ENCODE measurements at places on chromosomes 4 and X. TPM values are rescaled to one million over a fixed set of nuclear protein-coding genes. Genes with fewer than 3 reads are reported as not detected.

- DNase-seq: no peak
These were observed 330.5 kb downstream of the ARHGAP10 start for GRCh38 chr4:148062301-148062950.

The GLRB gene
- total RNA-seq: 21.6 TPM

The PNMA3 gene
- total RNA-seq: 8.1 TPM

DNA sequence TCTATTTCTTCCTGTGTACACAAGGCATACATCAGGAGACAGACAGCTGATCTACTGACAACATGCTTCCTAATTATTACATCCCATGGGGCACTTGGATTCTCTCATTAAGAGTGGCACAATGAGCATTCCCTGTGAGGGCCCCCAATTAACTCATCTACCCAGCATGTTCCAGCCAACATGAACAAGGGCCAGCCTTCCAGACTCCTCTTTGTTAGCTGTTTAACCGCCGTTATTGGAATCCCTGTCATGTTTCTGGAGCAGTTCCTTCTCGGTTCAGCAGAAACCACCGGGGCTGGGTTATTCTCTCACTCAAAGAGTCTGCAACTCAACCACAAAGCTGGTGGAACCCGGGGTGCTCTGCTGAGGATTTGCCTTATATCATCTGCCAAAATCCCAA lies 9.9 kb upstream of the GPM6B start:
- DNase-seq: no peak

The IL13RA1 gene
- 6.7 TPM for total RNA-seq

DNA sequence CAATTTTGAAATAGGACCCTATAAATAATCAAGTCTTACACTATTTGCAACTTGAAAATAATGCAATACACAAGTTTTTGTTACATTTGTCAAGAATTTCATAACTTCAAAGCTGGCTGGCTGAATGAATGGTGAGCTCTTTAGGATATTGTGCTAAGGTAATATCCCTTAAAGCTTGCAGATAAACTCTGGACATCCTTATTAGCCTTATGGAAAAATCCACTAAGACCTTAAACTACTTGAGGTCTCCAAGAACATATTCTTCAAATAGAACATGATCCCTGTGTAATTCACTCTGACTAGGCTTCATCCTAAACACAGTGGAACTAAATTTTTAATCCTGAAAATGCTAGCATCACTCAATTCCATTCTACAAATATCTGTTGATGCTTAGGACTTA lies 199.3 kb downstream of the PACRGL start:
- DNase-seq: no peak

GRCh38 chrX:111520506-111520905 lies 9.1 kb downstream of the SERTM2 start:
- DNase-seq: no peak

DNA sequence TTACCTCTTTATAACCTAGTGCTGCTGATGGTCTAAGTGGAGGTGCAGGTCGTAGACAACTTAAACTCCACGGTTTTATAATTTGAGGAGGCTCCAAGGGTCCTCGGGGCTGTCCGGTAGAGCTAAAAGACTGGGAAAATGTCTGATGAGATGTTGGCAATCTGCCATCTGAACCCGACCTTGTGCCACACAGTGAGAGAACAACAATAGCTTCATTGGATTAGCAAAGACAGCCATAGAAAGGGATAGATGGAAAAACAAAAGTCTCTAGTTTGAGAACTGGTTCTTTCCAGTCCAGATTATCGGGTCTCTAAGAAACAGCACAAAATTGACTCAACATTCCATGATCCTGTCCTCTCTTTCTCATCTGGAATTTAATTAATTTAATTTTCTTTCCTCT lies 31.6 kb downstream of the CD40LG start:
- DNase-seq: no peak

- DNase-seq: no peak
These were observed 25.4 kb downstream of the TMEM47 start for GRCh38 chrX:34631479-34632220.

DNA sequence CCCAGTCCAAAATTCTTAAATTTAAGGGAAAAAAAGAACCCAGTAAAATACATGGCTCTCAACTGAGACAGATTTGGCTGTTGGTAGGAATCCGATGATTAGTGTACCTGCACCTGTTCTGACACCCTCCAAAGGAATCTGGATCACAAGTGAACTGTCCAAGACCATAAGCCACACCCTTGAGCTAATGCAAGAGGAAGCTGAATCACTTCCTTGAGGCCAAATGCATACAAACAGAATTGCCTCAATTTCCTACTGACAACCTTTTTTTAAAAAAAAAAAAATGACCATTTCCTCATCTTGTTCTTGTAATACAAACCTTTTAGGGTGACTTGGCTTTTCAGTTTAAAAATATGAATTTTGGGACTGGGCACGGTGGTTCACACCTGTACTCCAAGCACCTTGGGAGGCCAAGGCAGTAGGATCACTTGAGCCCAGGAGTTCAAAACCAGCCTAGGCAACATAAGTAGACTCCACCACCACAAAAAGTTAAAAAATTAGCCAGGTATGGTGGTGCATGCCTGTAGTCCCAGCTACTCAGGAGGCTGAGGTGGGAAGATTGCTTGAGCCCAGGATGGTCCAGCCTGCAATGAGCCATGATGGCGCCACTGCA lies 10.7 kb upstream of the FBXL5 start:
- DNase-seq: no peak

- DNase-seq: no peak
These were observed 26.0 kb downstream of the CAPN6 start for GRCh38 chrX:111244235-111244750.

The ANK2 gene
- 333 TPM for total RNA-seq

DNA sequence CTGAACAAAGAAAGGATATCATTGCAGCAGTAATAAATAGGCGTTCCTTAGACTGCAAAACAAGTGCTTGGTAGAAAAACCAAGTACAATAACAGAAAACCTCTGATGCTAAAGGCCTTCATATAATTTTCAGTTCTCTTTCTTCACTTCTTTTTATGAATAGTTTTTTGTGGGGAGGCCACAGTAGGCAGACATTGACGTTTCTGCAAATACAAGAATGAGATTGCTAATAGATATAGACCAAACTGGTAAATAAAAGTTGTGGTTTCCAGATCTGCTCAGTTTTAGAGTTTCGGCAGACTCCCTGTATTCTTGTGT lies 57.0 kb upstream of the RAP1GDS1 start:
- DNase-seq: no peak

DNA sequence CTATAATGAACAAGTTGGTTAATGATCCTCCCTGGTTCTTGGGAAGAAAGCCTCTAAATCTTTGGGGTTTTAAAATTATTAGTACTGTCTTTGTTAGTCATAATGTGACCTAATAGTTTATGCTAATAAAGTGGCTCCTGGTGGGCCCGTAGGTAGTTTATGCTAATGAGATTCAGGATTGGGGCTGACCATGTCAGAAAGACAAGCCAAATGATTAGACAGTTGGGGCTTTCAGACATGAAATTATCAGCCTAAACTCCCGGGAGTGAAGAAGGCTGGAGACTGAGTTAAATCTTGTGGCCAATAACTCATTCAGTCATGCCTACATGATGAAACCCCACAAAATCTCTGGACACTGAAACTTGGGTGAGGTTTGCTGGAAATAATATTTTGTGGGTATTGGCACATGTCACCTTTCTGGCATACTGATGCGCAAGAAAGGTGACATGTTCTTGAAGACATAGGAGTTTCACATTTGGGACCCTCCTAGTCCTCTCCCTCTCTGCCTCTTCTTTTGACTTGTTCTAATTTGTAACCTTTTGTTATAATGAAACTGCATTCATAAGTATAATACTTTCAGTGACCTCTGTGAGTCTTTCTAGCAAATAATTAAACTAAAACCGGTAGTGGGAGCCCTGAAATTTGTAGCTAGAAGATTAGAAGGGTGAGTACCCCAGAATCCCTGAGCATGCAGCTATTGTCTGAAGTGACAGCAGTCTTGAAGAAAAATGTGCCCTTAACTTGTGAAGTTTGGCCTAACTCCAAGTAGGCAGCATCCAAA lies 196.8 kb upstream of the FSTL5 start:
- DNase-seq: no peak

The TLR10 gene
- 1.2 TPM for total RNA-seq

DNA sequence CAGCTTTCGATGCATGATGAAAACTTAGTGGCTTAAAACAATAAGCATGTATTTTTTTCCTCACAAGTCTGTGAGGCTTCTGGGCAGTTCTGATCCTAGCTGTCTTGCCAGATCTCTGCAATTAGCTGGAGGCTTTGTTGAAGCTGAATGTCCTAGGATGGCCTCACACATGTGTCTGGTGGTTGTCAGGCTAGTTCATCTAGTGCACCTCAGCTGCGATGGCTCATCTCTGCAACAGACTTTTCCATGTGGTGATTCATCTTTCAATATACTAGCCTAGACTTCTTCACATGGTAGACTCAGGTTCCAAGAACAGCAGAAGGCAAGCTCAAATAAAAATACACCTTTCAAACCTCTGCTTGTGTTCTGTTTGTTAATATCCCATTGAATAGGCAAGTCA lies 66.5 kb upstream of the IL1RAPL1 start:
- no peak for DNase-seq

DNA sequence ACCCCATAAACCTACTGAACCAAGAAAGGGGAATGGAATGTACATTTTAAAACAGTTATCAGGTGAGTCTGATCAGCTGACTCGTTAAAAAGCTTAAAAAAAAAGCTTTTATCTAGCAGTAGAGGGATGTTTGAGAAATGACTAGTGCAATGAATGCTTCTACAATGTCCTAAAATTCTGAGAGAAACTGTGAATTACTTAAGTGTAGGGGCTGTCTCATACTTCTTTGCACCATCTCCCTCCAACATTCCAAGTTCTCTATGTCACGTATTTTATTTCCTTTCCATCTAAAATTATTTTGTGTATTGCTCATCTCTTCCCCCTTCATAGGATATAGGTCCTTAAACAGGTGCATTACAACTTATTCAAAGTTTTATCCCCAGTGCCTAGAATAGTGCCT lies 11.9 kb upstream of the AREG start:
- no peak for DNase-seq

- DNase-seq: no peak
These were observed 140.8 kb downstream of the PCDH7 start for GRCh38 chr4:30860978-30861377.

The NXF3 gene
- not detected for total RNA-seq

DNA sequence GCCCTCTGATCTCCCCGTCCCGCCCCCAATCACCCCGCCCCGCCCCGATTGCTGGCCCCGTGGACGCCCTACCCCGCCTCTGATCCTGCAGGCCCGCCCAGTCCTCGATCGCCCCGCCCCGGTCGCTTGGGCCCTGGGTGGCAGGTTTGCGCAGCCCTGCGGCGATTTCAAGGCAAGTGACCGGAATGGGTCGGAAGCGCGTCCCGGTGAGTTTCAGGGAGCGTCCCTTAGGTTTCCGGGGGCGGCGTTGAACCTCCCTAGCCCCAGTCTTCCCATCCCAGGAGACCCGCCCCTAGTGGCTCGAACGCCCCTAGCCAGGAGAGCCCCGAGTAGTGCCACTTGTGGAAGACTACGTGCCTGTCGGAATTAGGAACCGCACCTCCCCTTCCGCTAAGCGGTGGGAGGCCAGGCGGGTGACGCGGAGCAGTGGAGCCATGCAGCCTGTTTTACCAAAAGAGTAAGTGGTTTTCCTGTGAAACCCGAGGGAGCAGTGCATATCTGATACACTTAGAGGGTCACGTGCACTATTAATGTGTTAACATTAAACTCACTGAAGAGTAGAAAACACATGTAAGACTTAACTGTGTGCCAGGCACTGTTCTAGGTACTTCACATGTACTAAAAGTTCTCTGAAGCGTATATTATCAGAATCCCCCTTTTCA lies 354 bp upstream of the TEC start:
- DNase-seq: peak; percentile 39

The CXorf49 gene
- not detected for total RNA-seq

DNA sequence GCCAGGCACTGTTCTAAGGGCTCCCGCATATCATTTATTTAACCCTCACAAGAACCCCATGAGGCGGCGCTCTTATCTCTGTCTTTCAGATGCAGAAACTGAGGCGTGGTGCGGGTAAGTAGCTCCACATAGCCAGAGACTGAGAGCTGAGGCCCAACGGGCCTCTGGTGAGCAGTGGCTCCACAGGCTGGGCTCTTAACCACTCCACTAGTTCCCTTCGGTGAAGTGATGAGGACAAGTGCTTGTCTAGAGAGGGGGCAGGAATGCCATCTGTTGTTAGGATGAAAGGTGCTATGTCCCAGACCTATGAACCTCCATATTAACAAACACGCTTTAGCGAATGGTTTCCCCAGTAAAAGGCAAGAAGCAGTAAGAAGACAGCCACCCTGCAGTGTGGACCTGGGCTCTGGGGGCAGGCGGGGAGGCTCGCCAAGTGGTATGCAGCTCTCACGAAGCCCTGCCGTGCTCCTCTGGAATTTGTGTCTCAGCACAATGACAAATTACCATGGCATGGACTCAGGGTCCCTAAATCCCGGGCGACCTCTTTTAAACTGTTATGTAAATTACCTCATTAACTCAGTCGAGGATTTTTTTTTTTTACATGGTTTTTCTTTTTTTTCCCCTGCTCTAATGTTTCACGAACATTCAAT lies 20.9 kb upstream of the S100G start:
- no peak for DNase-seq

- no peak for DNase-seq
These were observed 139.1 kb downstream of the ARX start for GRCh38 chrX:24876530-24877287.

- no peak for DNase-seq
These were observed 133.0 kb upstream of the C1QTNF7 start for GRCh38 chr4:15294832-15295231.

DNA sequence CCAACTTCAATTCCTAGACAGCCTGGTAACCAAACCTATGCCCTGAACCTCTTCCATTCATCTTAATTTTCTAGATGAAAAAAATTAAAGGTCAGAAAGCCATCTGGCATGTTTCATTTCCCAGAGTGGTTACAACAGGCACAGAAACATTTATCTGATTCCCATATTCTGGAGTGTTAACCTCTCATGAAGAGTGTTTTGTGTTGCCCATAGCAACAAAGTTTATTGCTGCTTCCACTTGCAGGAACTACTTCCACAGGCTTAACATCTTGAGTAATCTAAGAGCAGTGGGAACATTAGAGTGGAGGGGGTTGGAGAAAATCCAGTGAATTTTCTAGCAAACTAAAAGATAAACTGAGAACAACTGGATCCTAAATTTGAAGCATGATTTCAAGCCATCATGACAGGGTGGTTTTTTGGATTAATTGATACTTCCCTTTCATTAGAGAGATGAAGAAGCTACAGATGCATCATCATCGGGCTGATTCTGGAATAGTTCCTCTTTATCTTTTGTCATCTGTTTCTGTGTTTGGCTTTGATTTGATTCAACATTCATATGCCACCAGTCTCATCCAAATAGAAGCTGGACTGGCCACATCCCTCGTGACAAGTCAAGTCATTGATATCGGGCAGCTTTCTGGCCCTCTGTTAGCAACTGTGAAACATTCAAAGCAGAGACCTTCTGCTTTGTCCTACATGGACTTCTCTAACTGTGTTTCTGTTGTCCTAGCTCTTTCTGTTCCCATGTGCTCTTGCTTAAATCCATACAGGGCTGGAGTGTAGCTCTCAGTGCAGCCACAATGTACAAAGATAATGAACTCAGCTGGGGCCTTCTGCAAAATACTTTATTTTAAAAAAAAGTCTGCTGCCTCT lies 167.3 kb downstream of the MID1IP1 start:
- DNase-seq: no peak

- no peak for DNase-seq
These were observed 242.2 kb upstream of the CTSO start for GRCh38 chr4:156195914-156196313.

The NEIL3 gene
- total RNA-seq: 6.2 TPM

GRCh38 chr4:90069151-90069550 lies 58.0 kb upstream of the CCSER1 start:
- DNase-seq: no peak

- DNase-seq: no peak
These were observed 1.7 kb downstream of the SLC9B2 start for GRCh38 chr4:103074744-103075434.
